Stimulated activated CD8-positive, alpha-beta memory T cell treated with anti-CD3 and anti-CD28 coated beads, Interleukin-15, amount 100 ng/mL, for 24 hours (primary cell): ENCODE measurements at places on chromosomes 5 and 9.

GRCh38 chr5:10456583-10457420, 15.1 kb downstream of the ROPN1L start:
- no peak for DNase-seq

GRCh38 chr9:88732128-88732527, 197.2 kb downstream of the NXNL2 start:
- no peak for DNase-seq

DNA sequence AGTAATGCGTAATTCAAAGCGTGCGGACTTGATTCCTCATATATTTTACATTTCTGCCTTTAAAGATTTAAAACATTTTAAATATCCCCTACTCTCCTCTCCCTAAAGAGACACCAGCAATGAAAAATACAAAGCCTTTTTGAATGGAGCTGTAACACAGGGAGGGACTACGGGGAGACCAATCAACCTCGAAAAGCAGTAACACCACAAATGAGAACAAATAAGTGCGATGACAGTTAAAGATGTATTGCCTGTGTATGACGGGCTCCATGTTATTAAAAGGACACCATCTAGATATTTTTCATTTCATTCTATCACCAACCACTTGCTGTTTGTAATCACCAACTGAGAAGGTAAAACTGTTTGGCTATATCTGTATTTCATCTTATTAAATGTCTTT, 230.3 kb upstream of the TBCA start:
- no peak for DNase-seq

DNA sequence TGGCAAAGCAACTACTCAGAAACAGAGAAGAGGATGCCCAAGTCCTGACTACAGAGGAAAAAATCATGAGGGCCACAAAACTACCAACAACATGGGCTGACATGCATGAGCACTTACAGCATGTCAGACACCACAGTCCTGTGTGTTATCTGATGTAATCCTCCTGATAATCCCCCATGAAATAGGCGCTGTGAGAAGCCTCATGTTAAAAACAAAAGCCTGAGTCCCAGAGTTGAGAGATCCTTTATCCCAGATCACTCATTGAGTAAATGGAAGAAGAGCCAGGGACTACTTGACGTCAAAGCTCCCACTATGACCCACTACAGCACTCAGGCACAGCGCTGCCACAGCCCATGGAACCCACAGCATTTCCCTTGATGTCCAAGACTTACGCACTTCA, 7.2 kb upstream of the SPOCK1 start:
- DNase-seq: no peak

DNA sequence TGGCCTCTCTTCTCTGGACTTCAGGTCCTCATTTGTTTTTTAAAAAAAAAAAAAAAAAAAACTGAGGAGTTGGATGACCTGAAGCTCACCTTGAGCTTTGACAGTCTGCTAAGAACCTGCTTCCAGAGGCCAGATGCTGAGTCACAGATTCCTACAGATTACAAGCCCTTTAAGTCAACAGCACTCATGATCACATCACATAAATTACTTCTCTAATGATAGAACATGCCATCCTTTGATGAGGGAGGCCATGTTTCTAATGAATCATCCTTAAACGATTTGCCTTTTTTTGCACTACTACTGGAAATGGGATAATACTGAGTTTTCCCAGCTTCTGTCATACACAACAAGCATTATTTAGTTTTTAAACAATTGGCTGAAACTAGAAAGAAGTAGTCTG, 34.2 kb upstream of the MYOT start:
- no peak for DNase-seq
